ENCODE measurements at places on chromosomes 6 and 20.

- no peak for DNase-seq
Observed at GRCh38 chr6:165689699-165690098, 26.7 kb upstream of the PDE10A start.

GRCh38 chr20:62776692-62777527 is 19.4 kb upstream of the MRGBP start:
- DNase-seq = no peak

DNA sequence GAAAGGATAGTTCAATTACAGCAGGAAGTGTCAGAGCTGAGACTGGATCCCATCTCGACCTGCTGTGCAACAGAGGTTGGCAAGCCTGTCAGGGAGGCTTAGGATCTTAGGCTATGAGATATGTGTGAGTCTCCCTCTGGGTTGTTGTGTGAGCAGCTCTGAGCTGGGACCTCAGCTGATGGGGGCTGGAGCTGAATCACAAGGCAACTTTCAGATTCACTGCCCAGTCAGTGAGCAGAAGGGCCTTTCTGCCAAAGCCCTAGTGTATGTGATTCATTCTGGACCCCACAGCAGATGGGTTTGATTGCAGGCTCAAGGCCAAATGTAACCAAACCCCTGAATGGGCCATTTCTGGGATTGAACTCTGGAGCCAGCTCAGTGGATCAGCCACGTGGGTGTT is 4.5 kb downstream of the PI3 start:
- no peak for DNase-seq

GRCh38 chr20:57714409-57715267 is 4.8 kb upstream of the PMEPA1 start:
- no peak for DNase-seq

GRCh38 chr6:40695750-40696415 is 108.7 kb upstream of the LRFN2 start:
- no peak for DNase-seq

DNA sequence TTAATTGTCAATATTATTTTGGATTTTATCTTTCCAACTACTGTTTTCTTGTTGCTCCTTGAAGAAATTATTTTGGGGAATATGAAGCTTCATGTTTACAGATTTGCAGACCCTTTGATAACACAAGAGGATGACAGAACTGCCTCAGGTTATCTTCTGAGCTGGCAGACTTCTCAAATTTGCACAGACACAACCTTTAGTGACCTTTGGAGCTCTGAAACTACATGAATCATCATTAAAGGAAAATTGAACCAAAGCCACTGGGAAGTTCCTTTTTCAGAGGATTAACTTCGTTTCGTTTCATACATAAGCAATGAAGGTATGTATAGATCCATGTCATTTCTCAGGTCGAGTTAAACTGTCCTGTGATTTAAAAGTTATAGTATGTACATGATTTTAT is 85.9 kb downstream of the FBXO5 start:
- DNase-seq = no peak

DNA sequence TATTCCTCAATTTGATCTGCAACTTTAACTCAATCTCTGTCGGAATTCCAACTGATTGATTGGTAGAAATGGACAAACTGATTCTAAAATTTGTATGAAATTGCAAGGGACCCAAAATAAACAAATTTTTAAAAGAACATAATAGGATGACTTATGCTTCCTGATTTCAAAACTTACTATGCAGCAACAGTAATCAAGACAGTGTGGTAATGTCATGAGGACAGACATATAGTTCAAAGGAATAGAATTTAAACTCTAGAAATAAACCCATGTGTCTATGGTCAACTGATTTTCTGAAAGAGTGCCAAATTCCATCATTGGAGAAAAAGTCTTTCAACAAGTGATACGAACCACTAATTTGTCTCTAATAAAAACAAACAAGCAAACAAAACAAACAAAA is 1320.1 kb upstream of the GJE1 start:
- no peak for DNase-seq

Data from activated CD8-positive, alpha-beta memory T cell treated with anti-CD3 and anti-CD28 coated beads for 48 hours (primary cell).